Hepatocyte (in vitro differentiated cells): ENCODE measurements at places on chromosomes 1 and 21.

GRCh38 chr1:179807691-179808485 is 64.8 kb downstream of the FAM163A start:
- DNase-seq = peak; percentile 73

DNA sequence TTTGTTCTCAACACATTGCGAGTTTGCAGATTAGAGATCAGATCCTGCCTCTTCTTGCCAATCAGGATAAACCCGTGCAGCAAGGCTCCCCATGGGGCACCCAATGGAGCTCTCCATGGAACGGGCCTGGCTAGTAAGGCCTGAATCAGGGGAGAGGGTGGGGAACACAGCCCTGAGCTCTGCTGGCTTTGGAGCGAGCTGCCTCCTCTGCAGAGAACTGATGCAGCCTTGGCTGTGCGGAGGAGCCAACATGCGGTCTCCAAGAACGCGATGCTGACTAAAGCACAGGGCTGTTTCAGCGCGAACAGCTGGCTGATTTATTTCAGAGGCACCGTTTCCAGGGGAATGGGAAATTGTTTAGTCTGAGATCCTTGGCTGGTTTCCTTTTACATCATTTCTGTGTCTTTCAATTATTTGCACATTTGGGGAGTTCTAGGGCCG is 139.7 kb downstream of the TSEN15 start:
- peak; percentile 80 for DNase-seq

- DNase-seq = no peak
Measured at GRCh38 chr1:116323491-116323890, 49.6 kb upstream of the ATP1A1 start.

DNA sequence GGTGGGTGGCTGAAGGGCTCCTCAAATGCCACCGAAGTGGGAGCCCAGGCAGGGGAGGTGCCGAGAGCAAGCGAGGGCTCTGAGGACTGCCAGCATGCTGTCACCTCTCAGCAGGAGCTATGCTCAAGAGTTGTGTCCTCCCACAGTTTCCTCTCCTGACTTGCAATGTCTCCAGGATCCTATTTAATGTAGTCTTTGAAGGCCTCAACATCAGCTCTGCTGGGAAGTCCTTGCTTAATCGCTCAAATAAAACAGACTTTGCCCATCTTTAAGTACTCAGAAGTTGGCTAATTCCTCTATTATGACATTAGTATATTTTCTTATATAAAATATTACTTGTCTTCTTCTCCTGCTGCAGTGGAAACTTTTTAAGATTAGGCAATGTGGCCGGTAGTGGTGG is 154.2 kb upstream of the NRIP1 start:
- no peak for DNase-seq

DNA sequence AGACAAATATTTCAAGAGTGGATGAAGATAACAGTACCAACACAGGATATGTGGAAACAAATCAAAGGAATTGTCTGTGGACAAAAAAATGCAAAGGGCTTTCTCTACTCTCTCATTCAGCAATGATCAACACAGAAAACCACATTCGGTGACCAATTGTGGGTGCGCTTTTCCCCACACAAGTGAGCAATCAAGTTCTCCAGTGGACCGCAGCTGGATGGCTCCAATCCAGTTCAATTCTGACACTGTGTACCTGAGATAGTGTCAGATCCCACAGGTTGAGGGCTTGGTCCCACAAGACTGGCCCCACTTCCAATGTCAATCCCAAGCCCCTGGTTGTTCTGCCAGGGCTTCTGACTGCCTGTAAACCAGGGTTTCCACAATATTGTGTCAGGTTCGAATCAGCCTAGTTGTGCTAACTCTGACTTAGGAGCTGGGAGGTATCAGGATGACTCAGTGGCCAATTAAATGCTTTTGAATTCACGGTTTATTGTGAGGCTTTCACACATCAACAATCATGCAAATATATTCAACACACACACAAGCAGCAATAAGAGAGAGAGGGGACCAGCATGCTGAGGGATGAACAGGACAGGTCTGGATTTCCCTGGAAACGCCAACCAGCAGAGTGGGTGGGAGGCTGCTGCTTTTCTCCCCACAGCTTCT is 87.0 kb upstream of the BTG3 start:
- DNase-seq = no peak

- no peak for DNase-seq
Measured at GRCh38 chr1:193342811-193343210, 156.4 kb upstream of the B3GALT2 start.

GRCh38 chr1:35112668-35113067 is 33.5 kb downstream of the ZMYM1 start:
- DNase-seq = no peak

GRCh38 chr1:2088458-2088857 is 38.2 kb downstream of the PRKCZ start:
- no peak for DNase-seq

DNA sequence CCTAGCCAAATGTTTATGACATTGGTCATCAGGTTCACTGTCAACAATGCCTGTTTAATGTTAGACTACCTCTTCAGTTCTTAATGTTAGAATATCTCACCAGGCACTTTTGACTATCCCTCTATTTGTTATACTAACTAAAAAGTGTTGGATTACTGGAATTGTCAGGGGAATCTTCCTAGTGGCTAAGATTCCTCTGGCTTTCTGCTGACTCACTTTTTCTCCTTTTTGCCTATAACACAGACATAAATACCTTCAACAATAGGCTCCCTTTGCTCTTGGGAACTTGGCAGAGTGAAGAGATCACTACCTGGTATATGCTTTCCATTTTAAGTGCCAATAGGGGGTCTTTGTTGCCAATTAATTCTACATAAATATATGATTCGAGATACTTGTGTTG is 68.5 kb downstream of the TMEM200B start:
- DNase-seq = no peak

DNA sequence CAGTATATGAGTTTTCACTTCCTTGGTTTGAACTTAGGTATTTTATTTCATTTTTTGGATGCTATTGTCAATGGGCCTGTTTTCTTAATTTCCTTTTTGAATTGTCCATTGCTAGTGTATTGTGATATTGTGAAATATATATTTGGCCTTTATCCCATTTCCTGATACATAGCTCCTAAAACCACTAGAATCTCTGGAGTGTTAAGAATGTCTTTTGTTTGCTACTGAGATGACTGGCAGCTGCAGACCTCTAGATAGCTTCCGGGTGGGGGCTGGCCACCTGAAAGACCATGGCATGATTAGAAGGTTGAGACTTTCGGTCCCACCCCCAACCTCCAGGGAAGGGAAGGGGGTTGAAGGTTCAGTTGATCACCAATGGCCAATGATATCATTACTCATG is 245.4 kb downstream of the KCNJ6 start:
- DNase-seq = no peak

- DNase-seq = no peak
Measured at GRCh38 chr1:12159816-12160215, 7.0 kb upstream of the TNFRSF1B start.

DNA sequence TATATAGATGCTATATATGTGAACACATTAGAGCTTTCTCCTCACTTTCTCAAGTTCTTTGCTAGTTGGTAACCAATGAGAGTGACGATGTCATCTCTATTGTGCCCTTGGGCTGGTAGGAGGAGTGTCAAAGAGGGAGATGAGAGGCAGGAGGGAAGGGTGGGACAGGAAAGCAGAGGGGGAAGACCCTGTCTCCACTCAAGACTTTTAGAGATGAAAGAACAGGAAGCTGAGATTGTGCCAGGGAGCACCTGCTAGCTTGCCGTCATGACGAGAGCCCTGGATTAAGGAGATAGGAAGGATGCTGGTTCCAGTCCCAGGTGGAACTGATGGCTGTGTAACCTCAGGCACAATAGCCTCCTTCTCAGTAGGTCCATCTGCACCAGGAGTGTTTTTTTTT is 16.7 kb downstream of the CNR2 start:
- DNase-seq = no peak

- no peak for DNase-seq
Measured at GRCh38 chr21:45931397-45931969, 50.1 kb upstream of the COL6A1 start.

DNA sequence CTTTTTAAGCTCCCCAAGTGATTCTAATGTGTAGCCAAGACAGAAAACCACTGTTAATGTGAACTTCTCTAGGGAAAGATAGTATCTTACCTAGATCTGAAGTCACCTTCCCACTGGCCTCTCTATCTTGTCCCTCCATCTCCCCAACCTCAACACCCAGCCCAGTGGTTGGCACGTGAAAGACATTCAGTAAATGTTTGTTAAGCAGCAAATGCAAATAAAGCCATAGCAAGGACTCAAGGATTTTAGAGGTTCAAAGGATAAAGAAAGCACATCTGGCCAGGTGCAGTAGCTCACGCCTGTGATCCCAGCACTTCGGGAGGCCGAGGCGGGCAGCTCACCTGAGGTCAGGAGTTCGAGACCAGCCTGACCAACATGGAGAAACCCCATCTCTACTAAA is 9.8 kb downstream of the CLCC1 start:
- no peak for DNase-seq

GRCh38 chr1:95116580-95117206 is 462 bp upstream of the TLCD4 start:
- DNase-seq = peak; percentile 86

DNA sequence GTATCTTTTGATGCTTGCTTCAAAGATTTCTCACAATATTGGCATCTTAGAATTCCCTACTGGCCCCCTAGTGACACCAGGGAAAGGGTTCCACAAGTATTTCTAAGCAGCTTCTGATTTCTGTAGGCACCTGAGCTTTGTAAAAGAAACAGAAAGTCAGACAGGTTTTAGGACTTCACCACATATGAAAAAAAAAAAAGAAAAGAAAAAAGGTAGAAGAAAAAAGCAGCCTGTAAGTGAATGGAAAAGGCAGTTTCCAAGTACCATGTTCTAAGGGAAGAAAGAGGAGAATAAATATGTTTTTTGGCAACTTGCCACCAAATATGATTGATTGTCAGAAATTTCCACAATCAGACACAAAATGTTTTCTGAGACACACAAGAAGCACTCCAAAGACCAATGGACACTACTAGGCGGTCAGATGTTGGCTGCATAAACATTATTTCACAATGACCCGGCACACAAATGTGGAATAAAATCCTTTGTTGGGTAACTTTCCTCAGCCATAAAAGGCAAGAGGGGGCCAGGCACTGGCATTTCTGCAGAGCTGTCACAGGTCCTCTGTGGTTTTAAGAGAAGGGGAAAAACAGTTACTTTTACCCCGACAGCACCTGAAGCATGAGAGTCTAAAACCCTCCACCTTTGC is 12.7 kb upstream of the CPLANE2 start:
- DNase-seq = peak; percentile 41

DNA sequence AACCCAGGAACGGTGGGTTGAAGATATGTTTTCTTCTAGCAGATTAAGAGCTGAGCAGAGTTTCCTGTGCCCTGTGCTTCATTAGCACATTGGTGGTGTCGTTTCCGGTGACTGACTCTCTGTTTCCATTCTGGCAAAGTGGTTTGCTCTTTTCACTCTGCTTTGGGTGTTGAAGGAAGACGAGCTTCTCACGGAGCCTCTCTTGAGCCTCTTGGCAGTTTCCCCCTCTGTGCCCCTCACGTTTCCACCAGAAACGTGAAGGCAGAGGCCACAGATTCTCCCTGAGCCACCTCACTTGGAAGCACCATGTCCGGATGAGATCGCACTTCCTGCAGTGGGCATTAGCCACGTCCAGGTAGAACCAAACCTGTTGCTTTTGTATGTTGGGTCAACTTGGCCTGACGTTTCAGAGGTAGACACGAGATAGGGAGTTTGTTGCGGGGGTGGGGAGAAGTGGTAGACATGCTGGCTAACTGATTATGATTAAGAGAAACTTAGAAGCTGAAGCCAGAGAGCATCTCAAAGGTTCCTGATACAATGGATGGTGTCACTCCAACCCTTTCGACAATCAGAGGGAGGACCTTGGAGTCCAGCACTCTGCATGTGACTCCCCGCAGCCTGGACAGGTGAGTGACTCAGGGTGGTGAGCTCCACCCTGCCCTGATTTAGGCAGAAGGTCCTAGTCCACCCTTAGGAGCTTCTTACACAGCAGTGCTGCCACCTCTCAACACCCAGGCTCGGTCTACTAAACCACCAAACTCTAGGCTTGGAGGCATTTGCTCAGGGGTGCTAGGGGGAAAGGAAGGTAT is at the start of gene LAX1:
Gene LAX1 (plus strand): TSS at position 155 of the 809 bp plus-strand sequence. CDS start 383 bp downstream, at position 538.
- no peak for DNase-seq

DNA sequence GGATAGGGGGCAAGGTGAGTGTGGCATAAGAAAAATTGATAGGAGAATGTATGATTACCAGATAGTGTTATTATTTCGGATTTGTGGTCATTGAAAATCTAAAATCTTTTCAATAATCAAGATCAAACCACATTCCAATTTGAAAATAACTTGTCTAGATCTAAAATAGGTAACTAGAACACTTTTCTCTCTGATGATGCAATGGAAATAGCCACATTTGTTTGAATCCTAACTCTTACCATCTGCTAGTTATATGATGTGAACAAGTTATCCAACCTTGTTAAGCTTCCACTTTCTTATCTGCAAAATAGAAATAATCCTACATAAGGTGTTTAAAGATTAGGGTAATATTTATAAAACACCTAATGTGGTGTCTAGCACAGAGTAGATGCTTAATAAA is 3.8 kb downstream of the BTF3L4 start:
- no peak for DNase-seq

DNA sequence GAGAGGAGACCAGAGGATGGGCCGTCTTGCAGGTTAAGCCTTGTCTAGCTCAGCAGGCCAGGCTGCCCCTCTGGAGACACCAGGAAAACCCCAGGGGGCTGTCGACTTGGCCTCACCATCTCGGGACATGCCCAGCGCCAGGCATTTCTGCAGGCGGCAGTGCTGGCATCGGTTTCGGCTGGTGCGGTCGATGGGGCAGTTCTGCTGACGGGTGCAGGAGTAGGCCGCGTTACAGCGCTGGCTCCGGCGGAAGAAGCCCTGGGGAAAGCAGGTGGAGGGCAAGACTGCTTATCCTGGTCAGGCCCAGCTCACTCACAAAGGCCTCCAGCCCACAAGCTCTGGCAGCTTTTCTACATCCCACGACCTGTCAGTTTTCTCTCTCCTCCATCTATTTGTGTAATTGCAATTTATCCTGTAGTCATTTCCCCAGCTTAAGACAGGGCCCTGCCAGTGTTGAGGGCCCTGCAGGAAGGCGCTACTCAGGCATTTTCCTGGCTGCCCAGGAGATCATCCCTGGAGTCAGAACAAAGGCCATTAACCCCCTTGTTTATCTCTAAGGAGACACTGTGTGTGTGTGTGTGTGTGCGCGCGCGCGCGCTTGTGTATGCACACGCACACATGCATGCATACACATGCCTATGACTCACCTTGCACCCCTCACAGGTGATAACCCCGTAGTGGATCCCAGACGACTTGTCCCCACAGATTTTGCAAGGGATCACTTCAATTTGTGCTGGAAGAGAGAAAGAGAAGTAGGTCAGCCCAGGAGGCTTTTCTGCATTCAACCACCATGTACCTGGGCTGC is 11.5 kb upstream of the LINGO4 start:
- DNase-seq = no peak

- no peak for DNase-seq
Measured at GRCh38 chr21:15204970-15205286, 140.1 kb upstream of the NRIP1 start.

DNA sequence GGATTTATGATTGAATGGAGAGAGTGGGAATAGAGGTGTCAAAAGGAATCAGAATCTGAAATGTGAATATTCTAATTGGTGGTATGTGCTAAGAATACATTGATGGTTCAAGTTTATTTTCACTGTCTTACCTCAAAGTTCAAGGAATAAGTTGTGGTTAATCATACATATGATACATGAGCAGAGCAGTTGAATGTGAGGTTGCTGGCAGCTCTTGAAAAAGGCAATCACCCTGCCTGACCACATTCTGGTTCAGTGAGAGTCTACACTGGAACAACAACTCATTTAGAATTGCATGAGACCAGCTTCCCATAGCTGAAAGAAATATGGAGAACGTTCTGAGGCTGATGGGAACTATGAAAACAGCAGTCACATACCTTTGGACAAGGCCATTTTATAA is 68.3 kb upstream of the ARHGAP29 start:
- DNase-seq = no peak
